Dermis microvascular lymphatic vessel endothelial cell (primary cell): ENCODE measurements at places on chromosomes 6 and 20.

DNA sequence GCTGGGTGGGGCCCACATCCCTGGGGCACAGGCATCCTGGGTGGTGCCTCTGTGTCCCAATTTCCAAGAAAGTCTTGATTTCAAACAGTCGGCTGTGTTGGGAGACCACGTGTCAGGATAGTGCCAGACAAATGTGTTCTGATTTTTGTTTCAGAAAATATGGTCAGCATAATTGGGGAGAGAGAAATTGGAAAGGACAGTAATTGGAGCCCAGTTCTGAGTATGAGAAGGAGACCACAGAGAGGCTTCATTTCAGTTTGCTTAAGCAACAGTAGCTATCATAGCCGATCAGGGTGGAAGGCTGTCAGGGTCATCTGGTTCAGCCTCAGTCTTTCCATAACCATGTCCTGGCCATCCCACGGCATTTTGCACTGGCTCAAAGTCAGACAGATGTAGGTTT is 220.7 kb downstream of the CDC5L start:
- DNase-seq, result no peak

DNA sequence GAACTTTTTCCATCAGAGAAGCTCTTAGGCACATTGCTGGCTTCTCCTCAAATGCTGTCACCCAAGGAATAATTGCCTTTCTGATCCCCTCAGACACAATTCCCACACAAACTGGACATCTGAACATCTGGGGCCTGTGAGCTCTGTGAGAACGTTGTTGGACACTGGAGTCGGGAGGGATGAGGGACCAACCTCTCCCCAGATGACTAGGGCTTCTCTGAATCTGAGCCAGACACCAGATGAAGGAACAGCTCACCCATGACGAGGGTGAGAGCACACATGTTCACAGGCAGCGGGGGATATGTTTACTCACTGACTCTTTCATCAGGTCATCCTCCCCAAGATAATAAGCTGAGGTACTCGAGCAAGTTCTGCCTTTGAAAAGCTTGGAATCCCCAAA is 283.9 kb upstream of the SUPT3H start:
- no peak for DNase-seq

GRCh38 chr20:20500312-20500711 is 132.4 kb downstream of the INSM1 start:
- DNase-seq, result no peak

DNA sequence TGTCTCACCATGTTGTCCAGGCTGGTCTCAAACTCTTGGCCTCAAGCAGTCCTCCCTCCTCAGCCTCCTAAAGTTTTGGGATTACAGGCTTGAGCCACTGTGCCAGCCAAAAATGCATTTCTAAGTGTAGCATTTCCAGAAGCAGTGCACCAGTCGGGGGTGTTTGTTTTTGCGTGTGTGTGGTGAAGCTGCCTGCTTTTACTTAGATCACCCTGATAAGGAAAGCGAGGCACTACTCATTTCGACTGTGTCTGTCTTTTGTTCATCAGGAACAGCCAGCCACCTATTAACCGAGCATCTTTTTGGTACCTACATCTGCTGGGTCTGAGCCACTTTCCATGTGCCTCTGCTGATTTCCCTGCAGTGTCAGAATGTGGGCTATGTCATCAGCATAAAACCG is 18.7 kb downstream of the SIRT5 start:
- DNase-seq, result no peak

- peak; percentile 9 for DNase-seq
Measured at GRCh38 chr6:56540232-56541029, 102.3 kb downstream of the DST start.

GRCh38 chr6:106287215-106287614 is 38.3 kb downstream of the ATG5 start:
- DNase-seq, result no peak

GRCh38 chr6:130381459-130382380 is 15.9 kb downstream of the TMEM200A start:
- no peak for DNase-seq

GRCh38 chr6:53888931-53889330 is 94.1 kb downstream of the LRRC1 start:
- DNase-seq, result no peak

- no peak for DNase-seq
Measured at GRCh38 chr20:23244916-23245552, 105.6 kb upstream of the NXT1 start.

DNA sequence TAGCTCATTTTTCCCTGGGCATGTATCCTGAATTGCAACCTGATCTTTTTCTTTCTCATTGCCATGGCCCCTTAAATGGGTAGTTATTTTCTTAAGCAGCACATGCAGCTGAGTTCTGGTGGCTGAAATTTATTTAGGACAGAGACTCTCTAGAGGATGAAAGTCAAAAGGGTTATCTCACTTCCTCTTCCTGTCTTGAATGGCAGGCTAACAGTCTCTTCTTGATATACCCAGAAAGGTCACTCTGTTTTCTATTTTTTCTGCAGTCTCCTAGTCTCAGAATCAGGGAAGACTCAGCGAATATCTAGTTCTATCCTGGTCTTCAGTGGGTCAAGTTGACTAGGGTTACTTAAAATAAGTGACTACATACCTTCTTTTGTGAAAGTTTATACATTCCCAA is 243.3 kb downstream of the EPHA7 start:
- no peak for DNase-seq

GRCh38 chr6:20252311-20252710 is 40.0 kb upstream of the MBOAT1 start:
- no peak for DNase-seq

DNA sequence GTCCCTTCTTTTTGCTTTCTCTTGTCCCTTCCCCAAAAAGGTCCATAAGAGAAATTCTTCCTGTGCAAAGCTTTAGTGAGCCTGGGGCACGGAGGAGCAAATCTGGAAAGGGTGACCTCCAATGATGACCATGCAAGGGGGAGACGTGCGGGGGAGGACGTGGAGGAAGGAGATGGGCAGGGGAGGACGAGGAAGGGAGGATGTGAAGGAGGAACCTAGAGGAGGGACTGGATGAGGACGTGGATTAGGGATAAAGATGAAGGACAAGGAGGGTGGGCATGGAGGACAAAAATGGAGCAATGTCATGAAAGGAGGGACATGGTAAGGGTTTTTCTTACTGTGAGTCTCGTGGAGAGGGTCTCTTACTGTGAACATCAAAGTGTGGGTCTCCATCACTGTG is 139.5 kb downstream of the ERMARD start:
- no peak for DNase-seq

DNA sequence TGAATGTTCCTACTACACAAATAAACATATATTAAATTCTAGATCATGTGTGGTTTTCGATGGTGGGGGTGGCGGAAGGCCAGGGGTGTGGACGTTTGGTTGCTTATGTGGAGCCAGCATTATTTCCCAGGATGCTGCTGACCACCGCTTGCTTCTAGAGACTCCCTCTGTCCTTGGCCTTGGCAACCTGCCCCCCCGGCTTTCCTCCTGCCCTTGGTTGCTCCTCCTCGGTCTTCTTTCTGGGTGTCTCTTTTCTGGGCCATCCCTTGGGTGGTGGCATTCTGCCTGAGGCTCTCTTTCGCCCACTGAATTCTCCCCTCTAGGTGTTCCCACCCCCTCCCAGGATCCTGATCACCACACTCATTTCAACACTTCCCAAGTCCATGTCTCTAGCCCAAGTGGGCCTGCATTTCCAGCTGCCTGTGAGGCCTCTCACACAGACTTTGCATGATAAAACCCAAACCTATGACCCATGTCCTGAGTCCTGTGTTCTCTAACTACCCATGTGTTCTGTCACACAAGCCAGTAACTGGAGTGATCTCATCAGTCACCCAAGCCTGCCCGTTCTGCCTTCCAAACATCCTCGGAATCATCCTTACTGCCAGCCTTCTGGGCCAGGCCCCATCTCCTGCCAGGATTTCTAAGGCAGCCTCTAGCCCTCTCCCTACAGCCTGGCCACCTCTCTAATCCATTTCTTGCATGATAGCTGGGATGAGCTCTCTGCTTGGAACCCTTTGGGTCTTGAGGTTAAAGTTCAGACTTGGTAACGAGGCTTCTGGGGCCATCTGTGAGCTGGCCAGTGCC is 71.2 kb downstream of the CDS2 start:
- no peak for DNase-seq

DNA sequence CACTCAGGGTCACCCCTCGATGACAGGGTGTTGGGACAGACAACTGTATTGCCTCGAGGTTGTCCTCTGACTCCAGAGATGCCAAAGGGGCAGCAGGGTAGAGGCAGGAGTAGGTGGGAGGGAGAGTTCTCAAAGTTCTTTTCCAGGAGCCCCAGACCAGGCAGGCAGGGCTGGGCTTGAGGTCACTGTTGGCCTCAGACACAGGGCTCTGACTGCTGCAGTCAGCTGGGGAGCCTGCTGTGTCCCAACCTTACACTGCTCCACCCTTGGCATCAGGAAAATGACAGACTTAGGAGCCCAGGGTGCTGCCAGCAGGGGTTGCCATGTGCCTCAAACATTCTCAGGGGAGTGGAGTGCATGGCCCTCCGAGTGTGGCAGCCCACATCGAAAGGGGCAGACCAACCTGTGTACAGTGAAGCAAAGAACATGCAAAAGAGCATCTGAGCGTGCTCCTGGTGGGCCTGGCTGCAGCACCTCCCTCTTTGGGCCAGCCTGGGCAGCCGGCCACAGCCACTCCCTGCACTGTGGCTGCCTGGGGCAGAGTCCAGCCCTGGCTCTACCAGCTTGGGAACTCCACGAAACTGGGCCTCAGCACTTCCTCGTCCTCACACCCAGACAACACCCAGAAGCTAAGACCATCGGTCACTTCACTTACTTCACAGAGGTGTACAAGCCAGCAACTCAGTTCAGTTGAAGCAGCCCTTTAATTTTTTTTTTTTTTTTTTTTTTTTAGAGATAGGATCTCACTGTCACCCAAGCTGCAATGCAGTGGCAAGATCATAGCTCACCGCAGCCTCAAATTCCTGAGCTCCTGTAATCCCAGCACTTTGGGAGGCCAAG is 24.0 kb downstream of the C6orf132 start:
- no peak for DNase-seq
